Posterior vena cava (tissue), 2 donors: ENCODE measurements at places on chromosomes 3 and 15. TPM values are rescaled to one million over a fixed set of nuclear protein-coding genes. Genes with fewer than 3 reads are reported as not detected.
A peak's percentile ranks its signal among the peaks of the same experiment; 100 is the strongest.

The GOLGA6L10 gene
- total RNA-seq, result 1.5 TPM

The WDR93 gene
- not detected for total RNA-seq

GRCh38 chr15:68256675-68257450 is 20.7 kb upstream of the FEM1B start:
- DNase-seq, result peak; percentile 96

- peak; percentile 89 for DNase-seq
Measured at GRCh38 chr3:15316998-15317435, 15.4 kb downstream of the SH3BP5 start.
